Fibroblast of gingiva (primary cell): ENCODE measurements at places on chromosomes 1 and 21.

DNA sequence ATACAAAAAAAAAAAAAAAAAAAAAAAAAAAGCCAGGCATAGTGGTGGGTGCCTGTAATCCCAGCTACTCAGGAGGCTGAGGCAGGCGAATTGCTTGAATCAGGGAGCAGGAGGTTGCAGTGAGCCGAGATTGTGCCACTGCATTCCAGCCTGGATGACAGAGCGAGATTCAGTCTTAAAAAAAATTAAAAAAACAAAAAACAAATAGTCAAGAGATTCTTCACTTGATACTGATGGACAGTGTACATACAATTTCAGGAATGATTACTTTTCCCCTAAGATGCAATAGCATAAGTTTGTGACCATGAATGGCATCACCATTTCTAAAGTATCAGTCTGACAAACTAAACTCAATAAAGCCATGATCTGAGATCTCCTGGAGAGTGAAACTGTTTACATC lies 60.8 kb upstream of the IVNS1ABP start:
- no peak for DNase-seq

- DNase-seq, result no peak
These were observed 78.9 kb upstream of the C1orf174 start for GRCh38 chr1:3978990-3979325.

- no peak for DNase-seq
These were observed 190.1 kb downstream of the HLX start for GRCh38 chr1:221069178-221069903.

GRCh38 chr1:168693197-168693871 lies 35.7 kb downstream of the DPT start:
- no peak for DNase-seq
